ENCODE measurements at places on chromosomes 4 and X.

GRCh38 chr4:153075836-153076518 lies 128.3 kb upstream of the TRIM2 start:
- DNase-seq = no peak

GRCh38 chrX:130053236-130053635 lies 57.1 kb downstream of the ELF4 start:
- DNase-seq = no peak

DNA sequence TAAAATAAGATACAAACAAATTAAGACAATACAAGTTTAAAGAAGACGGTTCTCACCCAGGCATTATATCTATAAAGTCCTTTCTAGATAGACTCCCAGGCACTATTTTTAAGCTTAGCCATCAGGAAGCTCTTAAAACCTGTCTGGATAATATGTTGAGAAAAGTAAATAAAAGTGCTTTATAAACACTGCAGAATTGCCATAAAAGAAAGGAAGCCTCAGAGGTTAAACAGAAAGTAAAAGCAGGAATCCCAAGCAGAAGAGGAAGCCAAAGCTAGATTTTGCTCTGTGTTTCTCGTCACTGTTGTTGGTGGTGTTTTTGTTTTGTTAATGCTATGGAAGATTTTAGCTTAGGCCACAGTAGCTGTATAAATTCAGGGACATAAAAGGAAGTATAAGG lies 1267.3 kb downstream of the PCDH19 start:
- no peak for DNase-seq

DNA sequence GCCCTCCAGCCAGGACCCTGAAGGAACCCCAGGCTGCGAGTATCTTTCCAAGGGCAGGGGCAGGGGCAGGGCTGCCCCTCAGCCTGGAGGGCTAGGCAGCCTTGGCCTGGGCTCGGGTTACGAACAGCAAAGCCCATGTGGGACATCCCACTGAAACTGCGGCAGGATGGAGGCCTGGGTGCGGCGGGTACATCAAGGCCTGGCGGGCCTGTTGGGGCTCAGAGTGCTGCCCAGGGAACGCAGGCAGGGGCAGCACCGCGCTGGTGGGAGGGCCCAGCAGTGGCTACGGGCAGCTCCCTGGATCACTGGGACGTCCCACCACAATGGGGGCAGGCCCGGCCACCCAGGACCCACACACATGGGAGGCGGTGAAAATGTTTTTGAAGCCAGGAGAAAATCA lies 10.9 kb downstream of the NAT8L start:
- DNase-seq = no peak

- DNase-seq = no peak
Measured at GRCh38 chr4:161573836-161574235, 590.0 kb downstream of the FSTL5 start.

DNA sequence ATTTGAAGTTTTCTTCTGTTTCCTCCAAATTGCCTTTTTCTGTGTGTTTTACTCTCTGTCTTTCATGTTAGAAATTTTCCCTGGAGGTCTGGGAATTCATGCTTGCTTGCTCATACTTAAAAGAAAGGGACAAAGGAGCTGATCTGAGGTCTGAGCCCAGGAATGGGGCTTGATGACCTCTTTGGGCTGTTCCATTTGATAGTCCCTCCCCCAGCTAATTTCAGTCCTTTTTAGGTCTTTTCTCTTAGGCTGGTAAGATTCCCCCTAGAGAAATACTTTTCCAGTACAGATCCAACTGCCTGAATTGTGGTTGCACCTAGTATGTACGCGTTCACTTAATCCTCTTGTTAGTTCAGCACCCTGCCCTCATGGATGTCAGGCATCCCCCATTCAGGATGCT lies 5.5 kb upstream of the PIGA start:
- DNase-seq = no peak

GRCh38 chr4:180823108-180823507 lies 1420.1 kb upstream of the TENM3 start:
- no peak for DNase-seq

- peak; percentile 39 for DNase-seq
Measured at GRCh38 chr4:17577665-17578481, 875 bp downstream of the LAP3 start.

- no peak for DNase-seq
Measured at GRCh38 chrX:10104958-10105658, 51.7 kb upstream of the CLCN4 start.

- DNase-seq = no peak
Measured at GRCh38 chrX:77966361-77966760, 3.1 kb downstream of the PGAM4 start.

- DNase-seq = peak; percentile 75
Measured at GRCh38 chrX:8364369-8365141, 100.1 kb upstream of the VCX3B start.

DNA sequence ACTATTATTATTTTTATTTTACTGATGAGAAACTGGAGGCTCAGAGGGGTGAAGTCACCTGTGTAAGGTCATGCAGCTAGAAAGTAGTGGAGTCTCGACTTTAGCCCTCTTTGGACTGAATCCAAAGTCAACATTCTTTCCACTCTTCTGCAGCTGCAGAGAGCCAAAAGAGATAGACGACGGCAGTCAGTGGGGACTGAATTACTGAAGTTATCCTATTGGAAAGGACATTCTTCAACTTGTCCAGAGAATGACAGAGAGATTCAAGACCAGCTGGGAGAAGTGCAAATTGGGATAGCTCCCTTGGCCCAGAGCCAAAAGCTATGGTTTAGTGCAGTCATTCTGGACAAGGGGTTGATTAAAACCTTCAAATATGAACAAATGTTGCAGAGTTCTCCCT lies 42.5 kb downstream of the VGLL1 start:
- DNase-seq = no peak

GRCh38 chr4:147816382-147817254 lies 84.7 kb downstream of the ARHGAP10 start:
- DNase-seq = no peak

DNA sequence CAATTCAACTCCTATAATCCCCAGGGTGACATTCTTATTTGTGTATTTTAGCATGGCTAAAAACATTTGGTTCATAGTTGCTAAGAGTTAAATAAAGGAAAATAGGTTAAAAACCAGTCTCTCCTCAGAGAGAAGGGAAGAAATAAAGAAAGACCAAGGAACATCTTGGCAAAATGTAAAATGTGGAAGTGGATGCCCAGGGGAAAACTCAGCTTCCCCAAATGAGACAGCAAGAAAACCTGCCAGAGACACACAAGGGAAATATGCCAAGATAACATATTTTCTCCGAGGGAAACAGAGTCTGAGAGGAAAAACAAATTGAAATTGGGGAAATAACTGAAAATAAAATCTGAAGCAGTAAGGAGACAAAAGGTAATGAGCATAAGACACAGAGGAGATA lies 1569.3 kb downstream of the PCDH18 start:
- DNase-seq = no peak

GRCh38 chrX:22742174-22742573 lies 257.6 kb upstream of the DDX53 start:
- no peak for DNase-seq

DNA sequence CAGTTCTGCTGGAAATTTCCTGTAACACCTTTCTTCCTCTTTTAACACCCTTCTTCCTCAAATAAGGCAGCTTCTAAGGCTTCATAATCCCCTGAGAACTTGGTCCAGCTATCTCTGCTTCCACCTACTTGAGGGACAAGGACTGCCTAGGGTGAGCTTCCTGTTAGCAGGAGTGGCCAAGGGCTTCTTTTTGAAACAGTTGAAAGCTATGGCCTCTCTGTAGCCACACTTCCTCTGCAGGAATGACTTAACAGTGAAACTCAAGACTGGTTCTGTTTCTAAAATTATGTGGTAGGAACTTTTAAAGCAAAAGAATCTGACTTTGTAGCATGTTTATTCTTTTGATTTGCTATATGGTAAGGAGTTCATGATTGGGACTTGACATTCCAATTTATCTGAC lies 108.5 kb upstream of the WDR1 start:
- DNase-seq = no peak

GRCh38 chrX:5236096-5236495 lies 992.6 kb downstream of the NLGN4X start:
- DNase-seq = peak; percentile 63

DNA sequence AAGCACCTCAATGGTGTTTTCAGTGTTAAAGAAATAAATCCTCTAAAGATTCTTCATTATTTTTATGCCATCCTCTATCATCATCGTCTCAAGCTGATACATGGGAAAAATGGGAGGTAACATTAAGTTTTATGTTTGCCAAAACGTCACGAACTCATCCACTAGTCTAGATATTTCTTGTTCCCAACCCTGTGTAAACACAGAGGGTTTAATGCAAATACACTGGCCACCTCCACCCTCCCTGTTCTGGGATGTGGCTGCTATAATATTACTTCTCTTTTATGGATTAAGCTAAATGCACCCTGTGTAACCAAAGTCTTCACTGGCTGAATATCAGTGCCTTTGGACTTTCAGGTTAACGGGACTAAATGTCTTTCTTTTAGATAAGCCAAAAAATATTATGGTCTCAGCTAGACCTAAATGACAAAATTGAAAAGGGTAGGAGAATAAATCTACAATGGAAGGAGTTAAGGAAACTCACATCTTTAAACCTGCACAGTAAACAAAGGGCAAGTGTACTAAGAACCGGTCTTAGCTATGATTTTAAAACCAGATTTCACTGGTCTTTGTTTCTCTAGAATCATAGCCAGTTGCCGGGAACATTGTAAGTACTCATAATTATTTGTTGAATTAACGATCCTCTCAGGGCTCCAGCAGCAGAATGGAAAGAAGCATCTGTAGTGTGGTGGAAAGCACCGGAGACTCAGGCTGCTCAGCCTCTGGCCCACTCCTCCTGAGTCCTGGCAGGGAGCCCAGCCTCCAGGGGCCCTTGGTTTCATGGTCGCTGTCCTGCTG lies 103.5 kb upstream of the NOCT start:
- peak; percentile 97 for DNase-seq

- DNase-seq = no peak
Measured at GRCh38 chr4:169921732-169922131, 104.5 kb downstream of the MFAP3L start.

GRCh38 chrX:153818571-153819383 lies 11.6 kb downstream of the PDZD4 start:
- peak; percentile 66 for DNase-seq

DNA sequence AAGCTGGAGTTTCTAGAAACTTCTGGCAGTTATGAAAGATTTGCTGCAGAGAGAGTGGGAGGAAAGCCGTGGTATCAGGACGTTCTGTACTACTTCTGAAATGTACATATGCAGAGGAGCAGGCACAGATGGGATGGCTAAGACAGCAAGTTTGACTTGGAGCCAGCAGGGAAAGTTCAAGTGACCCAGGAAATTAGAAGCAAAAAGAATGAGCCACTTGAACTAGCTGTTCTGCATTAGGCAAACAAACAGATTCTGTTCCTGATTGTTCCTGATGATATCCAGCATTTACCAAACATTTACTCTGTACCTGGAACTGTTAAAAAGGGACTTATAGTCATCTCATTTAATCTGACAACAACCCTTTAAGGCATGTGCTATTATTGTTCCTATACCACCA lies 41.4 kb upstream of the CXCL13 start:
- no peak for DNase-seq

DNA sequence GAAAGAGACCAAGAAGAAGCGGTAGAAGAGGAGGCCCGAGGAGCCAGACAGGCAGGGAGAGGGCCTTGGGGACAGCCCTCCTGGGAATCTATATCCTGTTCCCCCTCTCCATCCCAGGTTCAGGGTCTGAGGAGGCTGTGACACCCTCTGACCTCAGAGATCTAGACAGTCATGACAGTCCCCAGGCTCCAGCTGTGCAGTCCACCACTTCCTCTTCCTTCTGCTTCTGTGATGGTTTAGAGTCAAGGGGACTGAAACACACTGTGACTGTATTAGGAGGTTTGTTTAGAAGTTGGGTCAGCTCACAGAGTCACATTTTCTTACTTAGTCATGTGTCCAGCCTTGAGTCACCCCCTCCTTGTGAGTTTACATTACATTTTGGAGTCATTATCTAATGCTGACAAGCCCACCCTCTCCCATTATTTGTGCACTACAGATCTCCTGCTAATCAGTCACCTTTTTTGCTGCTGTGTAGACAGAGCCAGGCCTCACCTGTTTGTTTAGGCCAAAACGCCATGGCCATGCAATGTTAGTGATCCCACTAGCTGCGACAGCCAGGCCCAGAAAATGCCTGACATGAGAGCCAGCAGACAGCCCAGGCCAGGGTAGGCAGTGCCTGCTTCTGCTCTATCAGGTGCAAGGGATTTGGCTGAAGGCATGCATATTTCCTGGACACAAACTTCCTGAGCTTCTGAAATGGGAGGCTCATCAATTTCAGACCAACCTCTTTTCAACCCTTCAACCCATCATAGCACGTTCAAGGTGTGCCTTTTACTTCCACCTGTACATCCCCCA lies 26.0 kb downstream of the MANBA start:
- no peak for DNase-seq

GRCh38 chr4:180455226-180455625 lies 1788.0 kb upstream of the TENM3 start:
- DNase-seq = no peak

- no peak for DNase-seq
Measured at GRCh38 chr4:7129871-7130620, 62.2 kb upstream of the GRPEL1 start.

DNA sequence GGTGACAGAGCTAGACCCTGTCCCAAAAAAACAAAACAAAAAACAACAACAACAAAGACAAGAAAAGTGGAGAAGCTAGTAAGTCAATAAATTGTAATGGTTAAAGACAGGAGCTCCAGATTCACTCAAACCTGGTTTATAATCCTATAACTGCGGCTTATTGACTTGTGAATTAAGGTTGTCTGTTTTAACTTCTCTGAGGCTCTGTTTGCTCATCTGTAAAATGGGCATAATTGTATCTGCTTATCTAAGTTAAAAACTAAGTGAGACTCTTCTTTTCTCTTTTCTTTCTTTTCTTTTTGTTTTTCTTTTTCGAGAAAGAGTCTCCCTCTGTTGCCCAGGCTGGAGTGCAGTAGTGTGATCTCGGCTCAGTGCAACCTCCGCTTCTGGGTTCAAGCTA lies 84.9 kb downstream of the SOWAHB start:
- DNase-seq = no peak

- DNase-seq = no peak
Measured at GRCh38 chr4:90254357-90254756, 127.2 kb downstream of the CCSER1 start.

- no peak for DNase-seq
Measured at GRCh38 chr4:1155314-1155713, 17.1 kb downstream of the SPON2 start.

DNA sequence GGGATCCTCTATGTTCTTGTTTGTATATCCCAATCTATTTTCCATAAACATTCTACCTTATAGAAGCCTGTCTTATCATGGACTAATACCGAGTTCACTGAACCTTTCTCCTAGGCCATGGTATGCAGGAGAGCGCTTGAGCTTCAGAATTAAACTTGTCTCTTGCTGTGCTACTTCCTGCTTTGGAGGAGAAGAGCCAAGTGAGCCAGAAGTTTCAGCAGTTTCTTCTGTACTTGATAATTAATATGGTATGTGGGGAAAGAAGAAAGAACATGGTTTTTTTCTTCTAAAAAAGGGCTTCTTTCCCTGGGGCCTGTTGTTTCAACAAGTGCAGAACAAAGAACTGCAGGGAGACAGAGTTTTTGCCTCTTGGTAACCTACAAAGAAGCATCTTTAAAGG lies 172.8 kb downstream of the ATG4A start:
- no peak for DNase-seq

- no peak for DNase-seq
Measured at GRCh38 chrX:1244164-1245076, 24.2 kb upstream of the CSF2RA start.
